ENCODE measurements at places on chromosomes 11 and 22.

GRCh38 chr11:32884770-32885384 is 7.7 kb upstream of the QSER1 start:
- no peak for DNase-seq

- DNase-seq = no peak
Observed at GRCh38 chr11:123211149-123211852, 16.3 kb upstream of the CLMP start.

GRCh38 chr11:113521737-113522517 is 46.7 kb upstream of the DRD2 start:
- DNase-seq = no peak

DNA sequence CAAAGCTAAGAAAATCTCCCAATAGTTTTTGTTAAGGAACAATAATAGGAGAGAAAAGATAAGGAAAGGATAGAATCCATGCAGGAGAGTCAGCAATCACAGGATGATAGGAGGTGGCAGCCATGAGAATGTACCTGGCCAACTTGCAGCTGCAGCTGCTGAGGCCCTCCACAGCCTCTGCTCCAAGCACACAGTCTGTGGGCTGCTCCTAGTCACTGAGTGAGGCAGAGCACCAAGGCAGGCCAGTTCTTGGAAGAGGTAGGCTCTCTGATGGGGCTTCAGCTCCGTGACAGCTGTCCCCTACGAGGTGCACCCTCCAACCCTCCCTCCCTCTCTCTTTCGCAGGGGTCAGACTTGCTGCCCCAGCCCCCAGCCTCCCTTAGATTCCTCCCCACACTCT is 5.5 kb upstream of the KCNJ1 start:
- DNase-seq = no peak

DNA sequence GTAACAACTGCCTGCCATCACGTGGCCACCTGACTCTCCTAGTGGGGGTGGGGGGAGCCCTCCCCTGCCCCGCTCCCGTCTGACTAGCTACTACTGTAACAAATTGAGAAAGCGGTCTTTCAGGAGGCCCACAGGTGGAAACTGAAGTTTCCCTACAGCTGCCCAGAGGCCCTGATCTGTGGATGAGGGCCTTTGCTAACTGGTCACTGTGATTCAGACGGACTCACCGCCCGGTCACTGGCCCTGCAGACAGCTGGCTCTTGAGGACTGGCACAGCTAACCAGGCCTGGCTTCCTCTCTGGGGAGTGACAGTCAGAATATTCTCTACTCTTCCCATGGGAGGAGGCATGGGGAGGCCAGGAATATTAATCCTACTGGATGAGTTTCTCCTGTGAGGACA is 116.8 kb downstream of the ARHGAP8 start:
- no peak for DNase-seq

DNA sequence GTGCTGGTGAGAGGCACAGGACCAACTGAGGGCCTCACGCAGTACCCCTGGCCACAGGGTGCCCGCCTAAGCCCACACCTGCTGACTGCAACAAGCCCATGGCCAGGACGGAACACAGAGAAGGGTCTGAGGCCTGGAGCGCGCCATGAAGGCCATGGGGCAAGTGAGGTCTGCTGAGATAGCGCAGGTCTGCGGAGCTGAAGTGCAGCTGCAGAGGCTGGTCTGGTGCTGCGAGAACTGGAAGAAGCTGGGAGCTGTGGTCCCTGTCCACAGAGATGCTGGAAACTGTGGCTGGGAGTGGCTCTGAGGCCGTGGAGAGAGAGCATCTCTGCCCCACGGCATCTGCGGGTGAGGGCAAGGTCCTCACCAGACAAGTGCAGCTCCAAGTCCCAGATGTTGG is 8.3 kb downstream of the GALR3 start:
- DNase-seq = no peak

- DNase-seq = no peak
Observed at GRCh38 chr11:62645671-62645945, 805 bp downstream of the GANAB start.

GRCh38 chr22:21858025-21858764 is 9.2 kb downstream of the MAPK1 start:
- DNase-seq = no peak

DNA sequence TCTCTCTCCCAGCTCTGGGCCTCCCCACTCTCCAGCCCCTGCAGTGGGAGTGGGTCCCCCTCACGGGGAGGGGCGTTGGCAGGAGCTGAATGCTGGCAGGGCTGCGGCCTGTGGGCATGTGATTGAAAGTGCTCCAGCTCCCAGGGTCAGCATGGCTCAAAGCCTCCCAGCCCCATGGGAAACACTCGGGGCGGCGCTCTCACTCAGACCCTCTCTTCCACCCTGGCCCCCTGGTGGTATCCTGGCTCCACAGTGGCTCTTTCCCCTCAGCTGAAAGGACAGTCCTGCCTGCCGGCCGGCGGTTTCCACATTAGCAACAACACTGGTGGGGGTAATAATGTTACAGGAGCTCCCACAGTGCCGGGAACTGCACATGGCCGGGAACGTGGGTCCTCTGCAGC is 35.5 kb downstream of the POLR3H start:
- DNase-seq = no peak

- no peak for DNase-seq
Observed at GRCh38 chr11:129093283-129093682, 98.8 kb downstream of the ARHGAP32 start.

- DNase-seq = no peak
Observed at GRCh38 chr22:46533070-46533833, 4.2 kb downstream of the CELSR1 start.

DNA sequence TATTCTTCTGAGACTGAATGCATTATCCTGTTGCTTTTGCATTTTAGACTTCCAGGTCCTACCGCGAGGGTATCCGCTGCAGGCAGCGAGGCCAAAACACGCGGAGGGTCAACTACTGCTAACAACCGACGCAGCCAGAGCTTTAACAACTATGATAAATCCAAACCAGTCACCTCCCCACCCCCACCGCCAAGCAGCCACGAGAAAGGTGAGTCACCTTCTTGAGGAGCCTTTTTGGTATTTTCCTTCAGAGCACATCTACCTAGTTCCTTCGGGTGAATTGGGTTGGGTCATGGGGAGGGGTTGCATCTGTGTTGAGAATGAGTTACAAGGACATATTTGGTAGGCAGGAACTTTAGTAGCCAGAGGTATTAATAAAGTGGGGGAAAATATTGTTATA is 179.8 kb downstream of the NAV2 start:
- no peak for DNase-seq

DNA sequence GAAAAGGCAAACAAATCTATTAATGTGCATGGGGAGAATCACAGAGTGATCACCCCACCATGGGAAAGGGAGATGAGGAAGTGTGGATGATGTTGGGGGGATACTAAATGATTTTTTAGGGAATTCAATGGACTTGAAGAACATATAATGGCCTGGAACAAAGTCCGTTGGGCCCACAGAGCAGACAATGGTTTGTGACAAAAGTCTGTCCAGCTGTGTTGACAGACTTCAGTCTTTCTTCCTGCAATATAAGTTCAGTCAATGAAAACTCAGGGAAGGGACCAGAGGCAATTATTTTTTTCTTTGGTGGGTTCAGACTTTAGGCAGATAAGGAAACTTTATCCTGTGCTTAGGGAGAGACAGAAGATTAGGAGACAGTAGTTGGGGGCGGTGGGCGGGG is 18.0 kb upstream of the HORMAD2 start:
- no peak for DNase-seq

- no peak for DNase-seq
Observed at GRCh38 chr11:134330611-134331353, 1.0 kb upstream of the GLB1L2 start.

DNA sequence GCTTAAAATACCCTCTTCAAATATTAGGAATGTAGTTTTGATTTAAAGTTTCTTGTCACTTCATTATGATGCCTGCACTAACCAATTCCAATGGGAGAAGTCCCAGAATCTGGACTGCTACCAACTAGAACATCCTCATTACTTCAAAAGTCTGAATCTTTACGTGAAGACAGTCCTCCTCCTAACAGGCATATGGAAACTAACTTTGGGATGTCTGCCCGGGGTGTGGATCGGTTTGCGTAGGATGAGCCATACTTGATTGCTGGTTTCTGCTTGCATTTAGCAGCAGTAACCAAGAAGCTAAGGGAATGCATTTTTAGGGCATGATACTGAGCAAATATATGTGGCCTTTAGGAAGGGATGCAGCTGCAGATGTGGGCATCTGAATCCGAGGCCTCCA is 177.1 kb downstream of the LRRC4C start:
- no peak for DNase-seq

- DNase-seq = peak; percentile 65
Observed at GRCh38 chr22:21051145-21051830, 5.5 kb downstream of the LRRC74B start.

DNA sequence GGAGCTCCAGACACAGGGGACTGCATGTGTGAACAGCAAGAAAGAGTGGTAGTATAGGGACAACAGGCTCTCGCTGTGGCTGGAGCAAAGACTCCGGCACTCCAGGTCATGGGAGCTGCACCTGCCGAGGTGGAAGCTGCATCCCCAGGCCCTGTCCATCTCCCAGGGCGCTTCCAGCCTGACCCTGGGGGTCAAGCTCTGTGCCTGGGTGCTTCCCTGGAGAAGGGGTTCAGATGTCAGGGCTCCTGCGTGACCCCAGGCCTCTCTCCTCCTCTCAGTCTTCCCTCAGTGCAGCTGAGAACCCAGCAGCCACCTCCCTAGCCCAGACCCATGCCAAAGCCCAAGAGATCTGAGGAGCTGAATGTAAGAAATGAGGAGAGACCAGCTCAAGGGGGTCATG is 3.4 kb downstream of the TMPRSS4 start:
- no peak for DNase-seq

GRCh38 chr11:43573873-43574272 is 106.7 kb upstream of the HSD17B12 start:
- no peak for DNase-seq

GRCh38 chr22:50247748-50248147 is 2.9 kb upstream of the TUBGCP6 start:
- no peak for DNase-seq

DNA sequence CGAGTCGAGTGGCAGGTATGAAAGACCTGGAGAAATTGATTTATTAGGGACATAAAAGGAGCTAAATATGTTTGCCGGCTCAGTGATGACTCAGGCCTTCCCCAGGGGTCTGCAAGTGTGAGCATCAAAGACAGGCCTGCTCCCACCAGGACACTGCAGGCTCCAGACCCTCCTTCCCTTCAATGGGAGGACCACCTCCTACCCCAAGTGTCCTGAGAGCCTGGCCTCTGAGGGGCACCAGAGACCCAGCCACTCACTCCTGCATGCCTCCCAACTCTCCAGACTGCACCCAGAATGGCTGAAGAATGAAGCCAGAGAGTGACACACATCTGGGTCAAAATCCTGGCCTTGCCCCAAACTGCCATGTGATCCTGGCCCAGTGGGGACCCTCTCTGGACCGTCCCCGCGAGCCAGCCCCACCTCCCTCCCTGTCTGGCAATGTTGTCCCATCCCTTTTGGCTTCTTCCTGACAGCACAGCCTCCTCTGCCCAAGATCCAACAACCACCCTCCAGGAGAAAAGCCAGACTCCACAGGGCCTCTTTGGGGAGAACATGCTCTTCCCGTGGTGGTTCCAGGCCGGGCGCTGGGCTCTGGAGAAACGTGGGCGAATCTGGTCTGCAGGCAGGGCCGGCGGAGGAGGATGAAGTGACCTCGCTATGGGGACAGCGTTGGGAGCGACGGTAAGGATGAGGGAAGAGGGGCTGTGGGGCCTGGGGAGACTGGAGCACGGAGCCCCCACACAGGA is 36.2 kb downstream of the CYTH4 start:
- DNase-seq = no peak

DNA sequence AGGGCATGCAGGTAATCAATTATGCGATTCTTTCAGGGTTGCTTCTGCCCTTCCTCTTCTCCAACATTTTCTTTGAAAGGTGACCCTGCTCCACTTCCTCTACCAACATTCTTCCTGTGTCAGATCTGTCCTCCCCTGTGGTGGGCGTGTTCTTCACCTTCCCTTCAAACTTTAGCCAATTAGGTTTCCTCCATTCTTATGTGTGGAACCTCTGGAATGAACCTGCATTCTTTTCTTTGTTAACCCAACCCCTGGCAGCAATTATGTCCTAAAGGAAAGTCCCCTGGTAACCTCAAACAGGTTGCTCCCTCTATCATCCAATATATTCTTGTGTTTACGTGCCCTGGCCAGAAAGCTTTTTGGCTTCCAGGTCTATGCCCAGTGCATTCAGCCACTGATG is 22.4 kb downstream of the KIRREL3 start:
- no peak for DNase-seq

DNA sequence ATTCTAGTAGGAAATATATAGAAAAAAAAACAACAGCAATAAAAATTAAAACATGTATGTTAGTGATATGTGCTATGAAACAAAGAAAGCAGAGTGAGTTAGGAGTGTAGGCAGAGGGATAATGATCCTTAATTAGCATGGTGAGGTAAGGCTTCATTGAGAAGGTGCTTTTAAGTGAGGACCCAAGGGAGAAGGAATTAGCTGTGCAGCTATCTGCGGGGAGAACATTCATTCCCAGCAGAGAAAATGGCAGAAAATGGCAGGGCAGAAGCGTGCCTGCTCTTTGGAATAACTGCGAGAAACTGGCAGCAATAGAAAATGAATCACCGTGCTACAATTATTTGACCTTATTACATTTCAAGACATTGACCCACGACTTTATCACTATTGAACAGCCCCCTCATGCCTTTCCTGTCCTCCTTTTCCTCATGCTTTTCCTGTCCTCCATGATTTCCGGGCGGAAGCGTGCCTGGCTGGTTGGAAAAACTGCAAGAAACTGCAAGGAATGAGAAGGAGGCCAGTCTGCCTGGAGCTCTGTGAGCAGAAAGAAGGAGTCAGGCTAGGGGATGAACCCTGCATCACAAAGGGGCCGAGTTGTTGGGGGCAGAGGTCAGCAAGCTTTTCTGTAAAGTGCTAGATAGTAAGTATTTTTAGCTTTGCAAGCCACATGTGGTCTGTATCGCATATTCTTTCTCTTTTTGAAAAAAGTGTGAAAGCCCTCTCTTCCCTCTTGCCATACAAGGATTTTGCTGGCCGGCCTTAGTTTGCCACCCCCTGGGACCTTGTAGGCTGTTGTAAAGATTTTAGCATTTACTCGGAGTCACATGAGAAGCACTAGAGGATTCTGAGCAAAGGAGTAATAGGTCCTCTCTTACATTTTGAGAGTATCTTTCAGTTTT is 37.1 kb upstream of the SWAP70 start:
- DNase-seq = peak; percentile 56

DNA sequence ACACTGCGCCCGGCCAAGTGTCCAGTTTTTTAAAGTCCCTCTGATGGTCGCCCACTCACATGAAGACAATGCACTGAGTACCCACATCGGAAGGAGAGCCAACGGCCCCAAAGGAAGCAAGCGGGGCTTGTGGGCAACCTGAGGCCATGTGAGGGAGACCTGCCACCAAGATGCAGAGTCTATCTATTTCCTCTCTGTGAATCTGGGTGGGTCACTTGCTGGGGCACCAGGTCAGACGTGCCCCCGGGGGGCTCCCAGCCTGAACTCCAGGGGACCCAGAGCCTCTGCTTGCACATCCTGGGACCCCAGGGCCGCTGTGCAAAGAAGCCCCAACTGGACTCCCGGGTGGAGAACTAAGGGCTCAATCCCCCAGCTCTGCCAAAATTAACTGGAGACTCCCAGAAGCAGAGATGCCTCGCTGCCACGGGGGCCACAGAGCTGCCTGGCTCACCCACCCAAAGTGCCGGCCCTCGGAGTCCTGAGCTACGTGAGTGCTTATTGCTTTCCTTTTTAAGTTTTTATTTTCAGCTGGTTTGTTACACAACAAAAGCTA is 106.4 kb downstream of the BRD1 start:
- DNase-seq = no peak

- peak; percentile 25 for DNase-seq
Observed at GRCh38 chr22:38403812-38404211, 51.2 kb downstream of the KCNJ4 start.

Measured in D341Med (cell line).